ENCODE measurements at places on chromosomes 2 and 18.

- DNase-seq = no peak
Measured at GRCh38 chr2:242030858-242031257, 161.3 kb downstream of the RTP5 start.

DNA sequence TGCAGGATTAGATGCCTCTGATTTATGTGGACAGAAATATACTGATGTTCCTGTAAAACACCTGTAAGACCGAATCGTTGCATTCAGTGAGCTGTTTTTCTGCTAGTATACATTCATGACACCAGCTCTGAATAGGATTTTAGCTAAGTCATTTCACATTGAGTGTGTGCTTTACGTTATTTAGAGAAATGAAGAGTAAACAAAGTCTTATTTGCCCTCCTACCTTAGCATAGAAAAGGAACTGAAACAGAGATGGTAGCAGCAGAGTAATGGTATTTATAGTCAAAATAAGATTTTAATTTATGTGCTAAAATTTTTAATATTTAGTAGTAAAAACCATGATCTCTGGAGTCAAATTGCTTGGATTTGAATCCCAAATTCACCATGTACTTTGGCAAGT is 168.0 kb downstream of the CERS6 start:
- DNase-seq = no peak

- DNase-seq = no peak
Measured at GRCh38 chr2:6749962-6750361, 115.7 kb downstream of the CMPK2 start.

DNA sequence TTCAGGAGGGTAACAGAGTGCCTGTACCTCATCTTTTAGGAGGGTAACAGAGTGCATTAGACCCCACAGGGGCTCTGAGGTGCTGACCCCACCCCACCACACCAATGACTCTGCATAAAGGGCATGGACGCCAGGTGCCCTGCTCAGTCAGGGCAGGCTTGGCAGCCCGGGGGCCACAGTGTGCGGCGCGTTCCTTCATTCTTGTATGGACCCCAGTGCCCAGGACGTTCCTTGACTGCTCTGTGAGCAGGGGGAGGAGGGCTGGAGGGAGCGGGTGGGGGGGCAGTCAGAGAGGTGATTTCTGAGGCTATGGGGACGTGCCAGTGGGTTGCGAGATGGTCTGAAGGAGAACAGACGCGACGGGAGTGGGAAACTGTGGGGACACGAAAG is 168.7 kb upstream of the NCK2 start:
- no peak for DNase-seq

DNA sequence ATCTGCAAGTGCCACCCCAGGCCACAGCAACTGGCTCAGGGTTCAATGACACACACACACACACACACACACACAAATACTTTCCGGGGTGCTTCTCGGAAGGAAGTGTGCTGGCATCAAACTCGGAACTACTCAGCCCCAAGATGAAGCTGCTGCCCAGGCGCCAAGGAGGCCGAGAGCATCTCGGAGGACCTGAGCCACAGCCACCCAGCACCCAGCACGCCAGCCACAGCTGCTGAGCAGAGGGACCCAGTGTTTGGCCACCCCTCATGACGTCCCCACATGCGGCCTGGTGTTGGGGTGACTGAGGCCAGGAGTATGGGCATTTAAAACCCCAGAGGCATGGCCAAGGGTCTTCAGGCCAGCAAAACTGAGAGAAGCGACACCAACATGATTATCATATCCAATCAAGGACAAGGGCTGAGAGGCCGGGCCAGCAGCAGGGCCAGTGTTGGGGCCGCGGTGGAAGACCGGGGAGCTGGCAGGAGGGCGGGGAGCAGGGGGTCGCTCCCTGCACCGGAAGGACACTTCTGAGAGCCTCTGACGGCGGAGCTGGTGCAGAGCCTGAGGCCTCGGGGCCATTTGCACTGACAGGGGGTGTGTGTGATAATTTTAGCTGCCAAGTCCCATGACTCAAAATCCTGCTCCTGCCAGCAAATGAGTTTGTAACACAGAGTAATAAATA is 61.8 kb downstream of the BIN1 start:
- no peak for DNase-seq

DNA sequence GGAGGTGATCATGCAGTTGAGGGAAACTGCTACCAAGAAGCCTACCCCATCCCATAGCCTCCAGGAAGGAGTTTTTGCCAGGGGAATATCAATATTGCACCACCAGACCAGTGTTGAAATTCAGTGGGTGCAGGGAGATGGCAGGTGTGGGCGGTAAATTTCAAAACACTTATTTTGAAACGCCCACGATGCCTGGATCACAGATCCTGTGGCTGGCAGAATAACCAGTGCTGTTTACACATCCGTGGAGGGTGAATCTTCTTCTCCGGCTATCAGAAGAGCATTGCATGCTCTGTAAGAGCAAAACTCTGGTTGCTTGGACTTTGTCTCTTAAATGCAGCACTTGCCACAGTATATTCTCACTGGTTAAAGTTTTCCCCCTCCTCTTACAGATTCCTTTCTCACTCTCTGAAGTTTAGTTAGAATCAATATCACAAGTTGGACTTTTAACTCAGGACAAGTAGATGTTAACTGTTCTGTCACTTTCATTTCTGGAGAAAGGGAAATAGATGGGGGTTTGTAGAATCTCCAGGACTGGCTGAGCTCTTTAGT is 70.5 kb upstream of the ZCCHC2 start:
- DNase-seq = no peak

DNA sequence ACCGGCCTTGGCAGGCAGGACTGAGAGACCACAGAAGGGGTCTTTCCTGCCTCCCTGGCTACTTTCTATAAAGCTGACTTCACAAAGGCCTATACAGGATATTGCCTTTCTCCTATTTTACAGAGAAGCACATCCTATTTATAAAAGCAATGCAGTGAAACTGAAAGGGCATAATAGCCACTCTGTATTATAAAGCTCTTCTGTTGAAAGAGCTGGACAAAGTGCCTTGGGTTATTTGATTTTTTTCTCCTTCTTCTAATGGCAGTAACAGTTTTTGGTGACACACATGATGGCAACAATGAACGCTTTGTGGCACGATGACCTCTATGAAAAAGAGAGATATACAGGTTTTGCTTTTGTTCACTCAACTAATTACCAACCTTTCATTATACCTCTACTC is 281.1 kb downstream of the ZNF516 start:
- no peak for DNase-seq

DNA sequence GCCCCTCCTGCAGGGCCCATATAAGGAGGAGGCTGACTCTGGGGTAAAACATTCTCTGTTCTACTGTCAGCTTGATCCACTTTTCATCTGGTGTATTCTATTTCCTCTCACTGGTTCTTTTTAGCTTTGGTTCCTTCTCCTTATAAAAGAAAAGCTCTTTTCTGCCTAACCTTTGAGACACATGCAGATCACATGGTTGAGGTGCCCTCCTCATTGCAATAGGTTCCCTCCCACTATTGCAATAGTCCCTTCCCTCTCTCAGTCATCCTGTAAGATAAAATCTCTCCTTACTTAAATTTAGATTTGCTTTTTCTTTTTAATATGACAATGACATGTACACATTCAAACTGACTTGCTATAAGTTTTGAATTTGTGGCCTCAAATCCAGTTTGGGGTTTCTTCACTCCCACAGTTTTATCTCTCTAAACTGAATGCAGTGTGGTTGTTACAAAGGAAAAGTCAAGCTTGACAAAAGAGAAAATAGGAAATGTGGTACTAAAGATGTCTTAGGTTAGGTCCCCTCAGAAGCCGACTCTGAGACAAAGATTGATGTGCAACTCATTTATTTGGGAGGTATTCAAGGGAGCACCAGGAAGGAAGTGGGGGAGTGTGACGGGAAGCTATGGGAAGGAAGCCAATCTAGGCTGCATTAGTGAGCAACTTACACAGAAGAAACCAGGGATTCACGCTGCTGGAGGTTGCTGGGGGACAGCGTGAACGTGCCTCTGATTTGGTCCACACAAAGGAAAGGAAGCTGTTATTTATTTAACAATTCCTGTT is 127.6 kb upstream of the LINC00305 start:
- DNase-seq = no peak

GRCh38 chr18:36187826-36188721 is 777 bp downstream of the MOCOS start:
- no peak for DNase-seq

DNA sequence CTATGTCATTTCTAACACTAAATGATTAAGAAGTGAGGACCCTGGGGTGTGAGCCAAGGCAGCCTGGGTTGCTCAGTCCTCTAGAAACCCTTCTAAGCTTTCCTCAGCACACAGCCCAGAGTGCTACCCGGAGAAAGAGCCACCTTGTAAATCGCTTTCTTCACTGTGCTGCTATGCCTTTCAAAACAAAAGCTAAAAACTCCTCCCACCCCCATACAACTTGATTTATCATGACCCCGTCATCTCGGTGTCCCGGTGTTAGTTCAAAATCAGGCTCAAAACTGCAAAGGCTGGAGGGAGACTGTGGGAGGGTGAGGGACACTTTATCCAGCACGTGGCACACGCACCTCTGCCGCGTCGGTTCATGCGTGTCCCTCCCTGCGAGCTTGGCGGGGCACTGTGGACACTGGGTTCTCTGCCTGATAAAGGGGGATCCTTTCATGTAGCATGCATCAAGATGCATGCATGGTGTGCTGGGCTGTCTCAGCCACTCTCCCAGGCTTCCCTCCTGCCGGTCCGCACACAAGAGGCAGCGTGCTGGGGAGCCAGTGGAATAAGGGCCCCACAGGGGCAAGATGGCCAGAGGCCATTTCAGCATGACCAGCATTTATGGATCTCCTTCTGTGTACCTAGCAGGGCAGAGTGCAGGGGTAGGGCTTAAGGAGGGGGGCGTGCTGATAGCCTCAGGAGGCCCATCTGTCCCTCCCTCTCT is 170.4 kb downstream of the SMAD7 start:
- DNase-seq = no peak

- no peak for DNase-seq
Measured at GRCh38 chr2:101753720-101754490, 56.4 kb downstream of the MAP4K4 start.

GRCh38 chr2:196233805-196234475 is 62.6 kb upstream of the STK17B start:
- no peak for DNase-seq

DNA sequence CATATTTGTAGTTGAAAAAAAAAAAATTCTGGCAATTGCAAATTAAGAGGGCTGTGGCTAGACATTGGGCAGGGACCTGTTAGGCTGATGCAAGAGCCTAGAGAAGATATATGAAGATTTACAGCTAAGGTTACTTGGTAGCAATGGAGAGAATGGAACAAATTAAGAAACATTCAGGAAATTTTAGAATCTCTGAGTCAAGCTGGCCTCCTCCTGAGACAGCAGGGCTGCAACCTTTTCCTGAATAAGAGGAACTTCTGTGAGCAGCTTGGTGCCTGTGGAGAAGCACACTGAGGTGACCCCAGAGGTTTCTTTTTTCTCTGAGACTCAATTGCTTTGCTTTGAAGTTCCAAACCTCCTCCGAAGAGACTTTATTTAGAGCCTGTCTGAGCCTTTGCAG is 118.6 kb upstream of the LRATD1 start:
- no peak for DNase-seq

GRCh38 chr2:2060431-2060830 is 270.6 kb downstream of the MYT1L start:
- no peak for DNase-seq

- no peak for DNase-seq
Measured at GRCh38 chr18:63686871-63687270, 15.9 kb upstream of the SERPINB11 start.

DNA sequence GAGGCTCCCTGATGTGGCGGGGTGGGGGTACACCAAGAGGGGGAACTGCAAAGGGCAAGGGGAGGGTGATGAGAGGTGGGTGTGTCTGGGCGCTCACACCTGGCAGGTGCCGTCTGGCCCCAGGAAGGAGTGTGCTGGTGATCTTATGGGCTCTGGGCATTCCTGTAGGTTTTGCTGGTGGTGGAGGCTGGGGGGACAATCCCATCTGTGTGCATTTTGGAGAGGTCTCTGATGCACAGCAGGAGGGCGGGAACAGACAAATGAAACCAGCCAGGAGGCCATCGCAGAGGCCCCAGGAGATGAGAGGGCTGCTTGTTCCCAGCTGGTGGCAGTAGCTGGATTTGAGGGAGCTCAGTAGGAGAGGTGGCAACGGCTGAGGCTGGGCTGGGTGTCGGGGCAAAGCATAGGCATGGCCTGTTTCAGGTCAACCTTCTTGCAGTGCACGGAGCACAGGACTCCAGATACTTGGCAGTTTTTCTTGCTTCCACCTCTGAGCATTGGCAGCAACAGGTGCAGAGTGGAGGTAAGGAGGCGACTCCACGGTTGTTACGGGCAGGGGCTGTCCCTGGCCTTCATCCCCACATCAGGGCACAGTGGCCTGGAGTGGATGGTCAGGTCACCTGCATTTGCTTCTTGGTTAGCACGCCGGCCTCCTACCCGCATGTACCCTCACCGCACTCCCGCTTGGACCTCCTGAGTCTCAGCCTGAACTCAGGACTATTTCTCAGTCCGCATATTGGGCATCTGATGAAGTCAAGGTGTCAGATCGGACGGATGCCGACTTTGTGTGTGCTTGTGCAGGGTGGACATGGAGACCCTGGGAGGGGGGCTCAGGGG is 194.2 kb upstream of the HDAC4 start:
- DNase-seq = no peak

GRCh38 chr2:101698014-101698843 is 722 bp downstream of the MAP4K4 start:
- no peak for DNase-seq

- DNase-seq = no peak
Measured at GRCh38 chr2:23760736-23761135, 166.2 kb downstream of the ATAD2B start.

DNA sequence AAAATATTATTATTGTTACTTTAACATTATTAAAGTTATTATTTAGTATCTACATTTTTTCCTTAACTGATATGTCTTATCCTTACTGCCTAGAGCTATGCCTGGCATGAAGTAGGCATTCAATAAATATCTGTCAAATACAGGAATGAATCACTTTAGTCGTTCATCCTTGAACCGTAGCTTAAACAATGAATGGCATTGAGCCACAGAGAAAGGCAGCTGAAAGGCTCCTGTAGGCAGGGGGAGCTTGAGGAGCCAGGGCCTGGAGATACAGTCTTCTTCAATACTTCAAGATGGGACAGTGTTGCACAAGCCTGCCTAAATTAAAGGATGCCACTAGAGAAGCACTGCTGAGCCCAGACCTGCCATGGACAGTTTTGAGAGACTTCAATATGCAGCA is 22.5 kb downstream of the CYRIA start:
- DNase-seq = no peak

DNA sequence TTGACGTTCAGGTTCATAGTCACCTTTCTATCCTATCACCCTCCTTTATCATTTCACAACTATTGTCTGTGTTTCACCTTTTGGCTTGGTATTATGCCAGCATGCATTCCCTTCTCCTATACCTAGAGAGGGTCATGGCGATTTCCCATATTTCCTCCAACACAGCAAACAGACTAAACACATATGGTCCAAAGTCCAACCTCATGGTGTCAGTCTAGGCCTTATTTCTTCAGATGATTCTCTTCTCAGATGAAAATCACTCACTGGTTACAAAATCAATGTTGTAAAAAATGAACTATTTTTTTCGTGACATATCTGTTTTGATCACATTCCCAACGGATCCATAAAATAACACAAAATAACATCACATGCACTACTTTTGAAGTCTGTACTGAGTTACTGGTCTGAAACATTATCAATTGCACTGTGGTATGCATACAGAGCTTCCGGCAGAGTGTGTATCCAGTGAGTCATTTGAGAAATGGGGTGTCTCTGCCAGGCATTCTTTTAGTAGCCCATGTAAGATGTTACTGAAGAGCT is 204.8 kb upstream of the GALNT5 start:
- DNase-seq = no peak

GRCh38 chr2:233837694-233838229 is 16.6 kb downstream of the HJURP start:
- no peak for DNase-seq

- DNase-seq = no peak
Measured at GRCh38 chr2:109655287-109655686, 41.1 kb downstream of the SOWAHC start.

All from stimulated activated CD4-positive, alpha-beta T cell treated with anti-CD3 and anti-CD28 coated beads, Interleukin-15, amount 100 ng/mL, for 1 hour (primary cell).